ENCODE measurements at places on chromosomes 11 and 22.

GRCh38 chr22:28246397-28246796 lies 327.3 kb upstream of the PITPNB start:
- DNase-seq, result no peak

GRCh38 chr11:113618360-113618759 lies 87.7 kb downstream of the TMPRSS5 start:
- DNase-seq, result no peak

GRCh38 chr22:23565915-23566704 lies 14.0 kb downstream of the IGLL1 start:
- no peak for DNase-seq

GRCh38 chr11:134032501-134033091 lies 36.3 kb upstream of the JAM3 start:
- no peak for DNase-seq

DNA sequence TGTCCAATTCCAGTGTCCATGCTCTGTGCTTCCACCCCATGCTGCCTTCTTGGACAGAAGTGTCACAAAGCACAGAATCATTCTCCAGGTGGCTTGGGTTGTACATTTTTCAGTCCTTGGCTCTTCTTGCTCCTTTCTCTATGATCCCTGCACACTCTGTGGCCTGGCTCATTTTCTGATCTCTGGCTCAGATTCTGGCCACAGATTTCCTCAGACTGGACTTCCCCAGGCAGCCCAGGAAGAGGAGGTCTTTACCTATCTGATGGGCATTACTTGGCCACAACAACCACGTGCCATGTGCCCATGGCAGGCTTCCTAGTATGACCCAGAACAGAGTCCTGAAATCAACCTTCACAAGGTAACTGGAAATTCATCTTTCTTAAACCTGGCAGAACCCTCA lies 27.2 kb downstream of the SYTL2 start:
- DNase-seq, result no peak

GRCh38 chr11:41431784-41432183 lies 27.7 kb downstream of the LRRC4C start:
- no peak for DNase-seq

DNA sequence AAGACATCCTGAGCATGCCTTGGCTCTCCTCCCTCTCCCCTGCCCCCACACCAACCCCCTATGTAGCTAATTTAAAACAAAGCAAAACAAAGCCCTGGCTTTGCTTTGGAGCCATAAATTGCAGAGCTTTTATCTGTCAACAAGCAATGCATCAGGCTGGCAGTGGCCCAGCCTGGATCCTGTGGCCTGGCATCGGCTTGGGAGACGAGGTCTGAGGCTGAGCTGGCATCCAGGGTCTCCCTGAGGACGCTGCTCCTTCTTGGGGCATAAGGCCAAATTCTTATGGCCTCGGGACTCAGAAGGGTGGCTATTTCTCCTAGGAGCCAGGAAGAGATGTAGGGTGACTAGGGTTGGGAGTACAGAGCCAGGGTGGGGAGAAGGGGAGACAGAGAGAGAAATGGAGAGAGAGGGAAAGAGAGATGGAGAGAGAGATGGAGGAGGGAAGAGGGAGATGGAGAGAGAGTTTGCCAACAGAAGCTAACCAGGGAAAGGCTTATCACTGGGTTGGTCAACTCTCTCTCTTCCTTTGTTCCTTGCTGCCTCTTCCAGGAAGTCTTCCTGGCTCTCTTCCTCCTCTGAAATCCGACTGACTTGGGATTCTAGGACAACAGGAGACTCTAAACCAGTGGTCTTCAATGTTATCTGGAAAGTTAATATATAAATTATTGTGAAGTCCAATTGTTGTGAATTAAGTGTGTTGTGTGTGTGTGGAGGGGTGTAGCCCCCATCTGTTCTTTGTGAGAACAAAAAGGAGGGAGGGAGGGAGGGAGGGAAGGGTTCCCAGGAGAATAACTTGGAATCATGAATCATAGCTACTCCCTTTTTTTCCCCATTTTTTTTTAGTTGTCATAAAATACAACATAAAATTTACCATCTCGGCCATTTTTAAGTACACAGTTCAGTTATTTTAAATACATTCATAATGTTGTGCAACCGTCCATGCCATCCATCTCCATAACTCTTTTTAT lies 29.1 kb downstream of the TSPAN18 start:
- no peak for DNase-seq

GRCh38 chr22:49312601-49313000 lies 515.1 kb downstream of the BRD1 start:
- DNase-seq, result no peak

DNA sequence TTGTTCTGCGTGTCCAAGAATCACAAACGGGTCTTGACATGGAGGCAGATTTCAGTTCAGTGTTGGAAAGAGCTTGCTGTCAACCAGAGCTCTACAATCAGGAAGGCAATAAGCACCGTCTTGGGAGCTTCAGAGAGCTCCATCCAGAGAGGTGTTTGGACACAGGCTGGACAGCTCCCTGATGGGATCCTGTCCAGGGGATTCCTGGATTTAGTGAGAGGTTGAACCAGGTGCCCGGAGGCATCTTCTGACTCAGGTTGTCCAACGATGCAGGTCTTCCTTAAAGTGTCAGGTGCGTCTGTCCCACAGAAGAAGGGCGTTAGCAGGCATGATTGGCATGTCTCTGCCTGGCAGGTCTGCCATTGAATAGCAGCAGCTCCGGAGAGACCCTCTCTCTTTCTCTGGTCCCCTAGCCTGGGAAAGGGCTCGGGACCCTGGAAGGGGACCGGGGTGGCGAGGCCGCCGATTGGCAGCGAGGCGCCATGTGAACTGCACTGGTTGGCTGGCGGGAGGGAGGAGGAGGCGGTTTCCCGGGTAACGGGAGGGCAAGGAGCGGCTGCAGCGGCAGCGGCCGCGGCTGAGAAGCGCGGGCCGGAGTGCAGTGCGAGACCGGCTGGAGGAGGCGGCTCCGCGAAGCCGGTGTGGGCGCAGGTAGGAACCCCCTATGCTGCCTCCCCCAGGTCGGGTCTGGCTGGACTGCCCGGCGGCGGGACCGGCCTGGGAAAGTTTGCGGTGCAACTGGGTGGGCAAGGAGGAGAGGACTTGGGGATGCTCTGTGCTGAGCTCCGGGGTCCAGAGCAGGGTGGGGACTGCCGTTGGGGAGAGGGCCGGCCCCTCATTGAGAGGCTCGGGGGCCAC lies 104.1 kb upstream of the E2F8 start:
- DNase-seq, result no peak

GRCh38 chr11:110475671-110476070 lies 45.9 kb downstream of the FDX1 start:
- DNase-seq, result no peak

GRCh38 chr11:2814751-2815150 lies 70.8 kb downstream of the CDKN1C start:
- DNase-seq, result no peak

DNA sequence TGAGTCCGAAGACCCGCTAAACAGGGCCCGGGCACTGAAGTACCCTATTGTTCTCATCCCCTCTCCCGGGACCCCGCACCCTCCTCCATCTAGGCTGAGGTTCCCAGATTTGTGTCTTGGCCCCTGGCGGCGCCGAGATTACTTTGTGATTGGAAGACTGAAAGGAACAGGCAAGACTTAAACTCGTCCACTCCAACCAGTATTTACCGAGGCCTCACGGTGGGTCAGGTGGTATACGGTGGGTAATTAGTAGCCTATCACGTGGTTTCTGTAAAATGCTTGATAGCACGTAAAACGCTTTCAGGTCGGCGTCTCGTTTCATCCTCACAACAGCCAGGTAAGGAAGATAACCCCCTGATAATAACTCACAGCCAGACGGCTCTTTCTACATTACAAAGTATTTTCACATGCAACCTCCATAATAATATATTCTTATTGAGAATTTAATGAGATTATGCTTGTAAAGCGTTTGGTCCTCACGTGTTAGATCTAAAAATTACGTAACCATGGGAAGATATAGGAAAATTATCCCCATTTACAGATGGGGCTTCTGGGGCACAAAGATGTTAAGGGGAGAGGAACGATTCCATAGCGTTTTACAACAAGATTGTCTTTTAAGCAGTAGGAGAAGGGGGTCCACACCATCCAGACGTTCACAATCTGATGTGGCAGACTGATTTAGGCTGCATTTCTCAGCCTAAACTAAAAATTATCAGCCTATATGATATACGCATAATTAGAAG lies 642 bp upstream of the PIK3C2A start:
- peak; percentile 8 for DNase-seq

GRCh38 chr11:87849216-87849615 lies 326.0 kb downstream of the RAB38 start:
- no peak for DNase-seq

GRCh38 chr11:33569333-33569732 lies 131.3 kb downstream of the C11orf91 start:
- DNase-seq, result no peak

DNA sequence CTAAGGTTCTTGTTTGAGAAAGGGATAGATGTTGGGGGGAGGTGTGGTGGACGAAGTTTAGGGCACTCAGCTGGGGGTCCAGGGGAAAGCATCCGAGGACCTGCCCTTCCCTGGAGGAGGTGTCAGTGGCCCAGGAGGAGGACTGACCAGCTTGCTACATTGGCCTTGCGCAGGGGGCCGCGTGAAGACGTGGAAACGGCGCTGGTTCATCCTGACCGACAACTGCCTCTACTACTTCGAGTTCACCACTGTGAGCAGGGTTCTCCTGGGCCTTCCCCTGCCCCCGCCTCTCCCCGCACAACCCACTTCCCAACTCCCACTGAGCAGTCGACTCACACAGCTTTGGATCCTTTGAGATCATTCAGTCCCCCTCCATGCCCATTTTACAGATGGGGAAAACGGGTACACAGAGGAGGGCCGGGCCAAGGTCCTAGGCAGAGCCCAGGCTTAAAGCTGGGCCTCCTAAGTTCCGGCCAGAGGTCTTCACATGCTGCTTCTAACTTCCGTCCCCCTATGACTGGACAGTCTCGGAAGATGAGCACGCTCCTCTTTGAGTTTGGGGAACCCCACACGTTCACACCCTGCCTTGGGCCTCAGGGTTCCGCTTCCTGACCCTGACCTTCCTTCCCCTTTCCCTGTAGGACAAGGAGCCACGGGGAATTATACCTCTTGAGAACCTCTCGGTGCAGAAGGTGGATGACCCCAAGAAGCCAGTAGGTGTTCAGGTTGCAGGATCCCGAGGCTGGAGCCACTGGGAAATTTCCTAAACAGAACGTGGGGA lies 28.7 kb downstream of the CYTH4 start:
- no peak for DNase-seq

GRCh38 chr11:92886243-92886905 lies 83.1 kb upstream of the MTNR1B start:
- DNase-seq, result no peak
